Uterine smooth muscle cell (primary cell): ENCODE measurements at places on chromosomes 6 and 20. TPM values are rescaled to one million over a fixed set of nuclear protein-coding genes. Genes with fewer than 3 reads are reported as not detected.

TNFRSF6B gene
- 57.4 and 110 TPM in 2 replicates for total RNA-seq

MOCS3 gene
- 11.0 and 13.4 TPM in 2 replicates for total RNA-seq

WFDC5 gene
- not detected in 2 replicates for total RNA-seq

EBF4 gene
- total RNA-seq: 1.2 and 4.1 TPM in 2 replicates

LBP gene
- total RNA-seq: not detected in 2 replicates

FHL5 gene
- total RNA-seq: not detected in 2 replicates

CST5 gene
- not detected in 2 replicates for total RNA-seq

PROKR2 gene
- total RNA-seq: not detected in 2 replicates

PERP gene
- 22.5 and 29.4 TPM in 2 replicates for total RNA-seq

TMEM217 gene
- 0.77 and 1.6 TPM in 2 replicates for total RNA-seq

MPIG6B gene
- total RNA-seq: not detected in 2 replicates

TULP1 gene
- under 0.01 TPM in 1 of 2 replicates, not detected in the other for total RNA-seq
